OCI-LY7 (cell line): ENCODE measurements at places on chromosomes 1 and 21.
A peak's percentile ranks its signal among the peaks of the same experiment; 100 is the strongest.

GRCh38 chr1:180498594-180498993 lies 3.8 kb downstream of the ACBD6 start:
- no peak for DNase-seq

- DNase-seq: no peak
Measured at GRCh38 chr1:48619539-48619938, 147.5 kb upstream of the SPATA6 start.

GRCh38 chr21:32889596-32889995 lies 118.0 kb upstream of the PAXBP1 start:
- no peak for DNase-seq

- DNase-seq: no peak
Measured at GRCh38 chr1:54843449-54843848, 42.3 kb upstream of the TTC22 start.

- peak; percentile 51 for DNase-seq
Measured at GRCh38 chr21:42653231-42654061, at the start of gene PDE9A. TSS of gene PDE9A (plus strand) at chr21:42653621. CDS start at chr21:42653815, 194 bp downstream.

DNA sequence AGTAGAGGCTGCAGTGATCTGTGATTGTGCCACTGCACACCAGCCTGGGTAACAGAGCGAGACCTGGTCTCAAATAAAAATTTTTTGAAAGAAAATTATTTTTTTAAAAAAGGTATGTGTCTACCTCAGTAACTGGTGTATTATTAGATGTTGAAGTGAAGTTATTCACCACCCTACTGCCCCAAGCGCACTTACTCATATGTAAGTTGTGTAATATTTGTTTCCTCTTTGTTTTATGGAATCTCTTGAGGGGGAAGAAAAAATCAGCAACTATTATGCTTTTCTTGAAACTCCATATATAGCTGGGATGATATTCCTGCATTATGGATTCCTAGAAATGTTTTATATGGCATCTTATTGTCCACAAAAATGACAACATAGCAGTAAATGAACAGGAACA lies 21.3 kb downstream of the RBM15 start:
- no peak for DNase-seq

- DNase-seq: no peak
Measured at GRCh38 chr1:101957771-101958170, 39.0 kb downstream of the OLFM3 start.

GRCh38 chr1:236751385-236751784 lies 43.7 kb upstream of the MTR start:
- no peak for DNase-seq

DNA sequence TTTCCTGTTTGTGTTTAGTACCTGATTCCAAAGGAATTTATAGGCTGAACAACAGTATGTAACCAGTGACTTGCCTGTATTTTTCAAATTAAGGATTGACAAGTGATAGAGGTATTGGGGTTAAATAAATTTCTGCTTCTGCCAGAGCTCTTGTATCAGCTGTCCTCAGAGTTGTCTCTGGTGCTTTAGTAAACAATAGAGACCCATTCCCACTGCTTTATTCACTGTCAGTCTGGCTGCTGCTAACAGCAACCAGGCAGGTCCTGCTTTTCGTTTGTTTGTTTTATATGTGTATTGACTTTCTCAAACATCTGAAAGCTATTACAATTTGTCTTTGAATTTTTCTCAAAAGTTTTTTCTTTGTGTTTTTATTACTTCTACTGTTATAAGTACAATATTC lies 76.1 kb downstream of the OLFM3 start:
- no peak for DNase-seq

- no peak for DNase-seq
Measured at GRCh38 chr1:90340606-90341005, 345.7 kb downstream of the ZNF326 start.

DNA sequence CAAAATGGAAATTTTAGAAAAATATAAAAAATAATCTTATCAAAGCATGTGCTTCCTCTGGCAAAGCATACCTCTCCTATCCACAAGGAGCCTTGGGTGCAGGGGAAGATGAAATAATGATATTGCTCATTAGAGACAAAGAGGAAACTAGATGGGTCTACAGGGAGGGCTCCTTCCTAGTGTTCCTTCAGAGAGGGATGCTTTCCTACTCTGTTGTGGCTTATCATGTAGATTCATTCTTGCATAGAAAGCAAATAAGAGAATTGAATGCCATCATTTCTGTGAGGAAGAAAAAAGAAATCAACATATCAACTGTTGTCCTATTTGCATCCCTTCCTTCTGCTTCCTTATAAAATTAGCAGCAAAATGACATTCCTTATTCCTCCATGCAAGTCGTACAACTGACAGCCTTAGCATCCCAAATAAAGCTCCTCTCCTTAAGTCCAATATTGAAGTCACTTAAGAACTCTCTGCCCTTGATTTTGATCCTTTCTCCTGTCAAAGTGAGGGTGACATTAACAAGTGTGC lies 543.9 kb upstream of the PLXNA2 start:
- no peak for DNase-seq

DNA sequence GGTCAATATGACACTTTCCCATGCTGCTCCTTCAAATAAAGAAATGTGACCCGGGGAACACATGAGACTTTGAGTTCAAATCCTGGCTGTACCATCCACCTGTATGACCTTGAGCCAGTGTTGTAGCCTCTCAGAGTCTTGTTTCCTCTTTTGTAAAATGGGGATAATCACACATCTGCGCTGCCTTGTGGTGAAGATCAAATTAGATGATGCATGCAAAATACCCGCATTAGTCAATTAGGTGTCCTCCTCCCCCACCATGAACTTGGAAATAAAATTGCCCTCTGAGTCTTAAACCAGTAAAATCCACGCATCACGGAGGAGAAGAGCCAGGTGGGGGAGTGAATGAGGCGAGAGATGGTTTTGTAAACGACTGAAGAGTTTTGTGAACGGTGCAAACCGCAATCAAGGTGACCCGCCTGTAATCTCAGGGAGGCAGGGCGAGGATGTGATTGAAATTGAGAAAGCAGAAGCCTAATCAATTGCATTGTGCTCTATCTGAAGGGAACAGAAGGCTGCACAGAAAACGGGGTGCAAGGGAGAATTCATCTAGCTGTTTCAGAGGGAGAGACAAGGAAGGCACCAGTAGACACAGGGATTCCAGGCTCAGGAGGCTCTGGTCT lies 5.8 kb upstream of the AHDC1 start:
- peak; percentile 83 for DNase-seq

GRCh38 chr1:193434319-193434718 lies 247.9 kb upstream of the B3GALT2 start:
- DNase-seq: no peak

- no peak for DNase-seq
Measured at GRCh38 chr1:214516434-214517326, 34.7 kb downstream of the PTPN14 start.
